ENCODE measurements at places on chromosomes 11 and 22.
A peak's percentile ranks its signal among the peaks of the same experiment; 100 is the strongest.

- DNase-seq, result peak; percentile 33
Observed at GRCh38 chr22:47275605-47276449, 513.4 kb downstream of the TBC1D22A start.

GRCh38 chr11:64675450-64676260 is 47.3 kb downstream of the NRXN2 start:
- DNase-seq, result peak; percentile 96

DNA sequence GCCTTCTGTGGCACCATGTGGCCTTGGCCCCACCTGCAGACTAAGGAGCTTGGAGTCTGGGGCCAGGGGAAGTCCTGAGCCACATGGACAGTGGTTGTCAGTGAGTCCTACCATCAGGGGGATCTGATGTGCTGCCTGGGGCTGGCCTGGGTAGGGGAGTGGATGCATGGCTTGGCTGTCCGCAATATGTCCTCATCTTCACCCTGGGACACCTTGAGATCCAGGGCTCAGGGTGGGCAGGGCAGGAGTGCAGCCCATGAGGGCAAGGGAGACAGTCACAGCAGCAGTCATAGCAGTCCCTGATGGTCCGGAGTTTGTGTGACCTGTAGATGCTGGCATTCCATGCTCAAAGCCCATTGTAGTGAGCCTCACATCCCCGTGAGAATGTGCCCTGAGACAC is 256.8 kb upstream of the B3GAT1 start:
- DNase-seq, result no peak

- DNase-seq, result no peak
Observed at GRCh38 chr22:36252754-36253522, at the start of gene APOL1. Gene APOL1 (plus strand): TSS chr22:36253133. CDS start chr22:36254956, 1,823 bp downstream.
